ENCODE measurements at places on chromosomes 6 and 20.

DNA sequence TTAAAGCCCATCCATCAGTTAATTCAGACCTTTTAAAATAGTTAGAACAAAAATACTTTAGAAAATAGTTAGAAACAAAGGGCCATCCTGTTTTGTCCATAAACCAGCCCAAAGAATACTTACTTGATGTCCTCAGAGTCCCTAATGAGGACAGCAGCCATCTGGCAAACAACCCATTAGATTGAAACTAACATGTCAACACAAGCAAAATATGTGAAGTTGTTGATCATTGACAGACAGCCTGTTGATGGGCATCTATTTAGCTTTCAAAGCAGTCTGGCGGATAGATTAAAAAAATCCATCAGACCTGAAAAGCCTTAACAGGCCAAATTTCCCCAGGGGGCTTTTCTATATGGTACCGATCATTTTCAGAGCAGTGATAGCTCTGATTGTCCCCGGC is 154.2 kb upstream of the TSHZ2 start:
- DNase-seq = no peak

- DNase-seq = no peak
These were observed 69.4 kb upstream of the CLDN20 start for GRCh38 chr6:155194399-155194798.

- DNase-seq = peak; percentile 22
These were observed 110.3 kb downstream of the CARMIL1 start for GRCh38 chr6:25389471-25389870.

DNA sequence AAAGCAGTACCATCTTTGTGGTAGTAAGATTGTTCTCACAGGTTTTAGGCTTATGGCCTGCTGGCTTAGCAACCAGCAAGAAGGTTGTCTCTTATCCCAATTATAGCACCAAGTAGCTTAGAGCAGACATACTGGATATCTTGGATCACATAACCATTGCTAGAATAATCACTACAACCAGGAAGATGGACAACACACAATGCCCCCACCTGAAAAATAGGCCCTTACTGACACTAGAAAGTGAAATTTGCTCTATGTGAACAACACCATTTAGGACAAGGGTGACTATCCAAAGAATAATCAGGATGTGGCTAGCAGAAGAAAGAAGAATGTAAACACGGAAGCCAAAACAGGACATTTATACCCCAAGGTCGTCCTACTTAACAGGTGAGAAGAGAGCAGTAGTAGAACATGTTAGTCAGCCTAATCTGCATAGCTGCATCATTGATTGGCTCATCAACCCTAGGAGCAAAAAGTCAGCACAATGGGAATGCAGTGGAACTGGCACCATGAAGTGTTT is 172.7 kb upstream of the MARCKS start:
- DNase-seq = no peak

- DNase-seq = peak; percentile 50
These were observed 1.1 kb downstream of the EIF2S2 start for GRCh38 chr20:34110745-34111641.

Data from fibroblast of skin of right biceps (primary cell).